ENCODE measurements at places on chromosomes 5 and 9.

- no peak for DNase-seq
These were observed 143.5 kb downstream of the OLFM1 start for GRCh38 chr9:135230817-135231520.

- DNase-seq, result no peak
These were observed 459.6 kb downstream of the RAB3C start for GRCh38 chr5:59042201-59043055.

- DNase-seq, result no peak
These were observed 43.2 kb downstream of the GARNL3 start for GRCh38 chr9:127307802-127308201.

DNA sequence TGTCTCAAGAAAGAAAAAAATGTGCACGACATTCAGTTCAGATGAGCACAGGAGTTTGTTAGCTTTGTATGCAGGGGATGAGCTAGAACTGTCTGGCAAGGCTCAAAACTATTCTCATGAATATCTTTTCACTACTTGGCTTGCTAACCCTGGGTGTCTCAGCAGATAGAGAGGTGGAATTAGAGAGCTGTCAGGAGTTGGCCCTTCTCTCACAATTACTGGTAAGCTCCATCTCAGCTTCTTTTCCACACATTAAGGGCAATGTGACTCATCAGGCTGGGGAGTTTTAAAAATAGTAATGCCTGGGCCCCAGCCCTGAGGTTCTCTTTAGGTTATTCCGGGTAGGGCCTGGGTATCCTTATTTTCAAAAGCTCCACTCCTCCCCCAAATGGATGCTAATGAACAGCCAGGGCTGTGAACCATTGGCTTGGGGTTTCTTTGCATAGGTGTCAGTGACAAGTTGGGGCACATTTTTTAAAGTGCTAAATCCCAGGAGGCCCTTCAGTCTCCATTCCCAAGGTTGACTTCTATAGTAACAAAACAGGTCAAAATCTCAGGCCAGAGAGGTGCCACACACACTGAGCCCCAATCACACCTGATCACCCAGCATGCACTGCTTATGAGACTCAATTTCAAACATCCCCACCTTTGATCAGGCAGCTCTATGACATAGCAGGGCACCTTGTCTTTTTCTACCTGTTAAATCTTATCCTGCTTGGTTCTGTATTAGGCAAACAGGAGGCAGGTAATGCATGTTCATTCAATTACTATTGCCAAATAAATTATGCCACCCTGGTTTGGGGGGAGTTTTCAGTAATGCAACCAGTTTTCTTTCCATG is 239.7 kb upstream of the DAP start:
- DNase-seq, result no peak

- no peak for DNase-seq
These were observed 12.1 kb downstream of the RGS14 start for GRCh38 chr5:177369645-177370440.

- DNase-seq, result no peak
These were observed 544 bp upstream of the SNX24 start for GRCh38 chr5:122844910-122845228.

DNA sequence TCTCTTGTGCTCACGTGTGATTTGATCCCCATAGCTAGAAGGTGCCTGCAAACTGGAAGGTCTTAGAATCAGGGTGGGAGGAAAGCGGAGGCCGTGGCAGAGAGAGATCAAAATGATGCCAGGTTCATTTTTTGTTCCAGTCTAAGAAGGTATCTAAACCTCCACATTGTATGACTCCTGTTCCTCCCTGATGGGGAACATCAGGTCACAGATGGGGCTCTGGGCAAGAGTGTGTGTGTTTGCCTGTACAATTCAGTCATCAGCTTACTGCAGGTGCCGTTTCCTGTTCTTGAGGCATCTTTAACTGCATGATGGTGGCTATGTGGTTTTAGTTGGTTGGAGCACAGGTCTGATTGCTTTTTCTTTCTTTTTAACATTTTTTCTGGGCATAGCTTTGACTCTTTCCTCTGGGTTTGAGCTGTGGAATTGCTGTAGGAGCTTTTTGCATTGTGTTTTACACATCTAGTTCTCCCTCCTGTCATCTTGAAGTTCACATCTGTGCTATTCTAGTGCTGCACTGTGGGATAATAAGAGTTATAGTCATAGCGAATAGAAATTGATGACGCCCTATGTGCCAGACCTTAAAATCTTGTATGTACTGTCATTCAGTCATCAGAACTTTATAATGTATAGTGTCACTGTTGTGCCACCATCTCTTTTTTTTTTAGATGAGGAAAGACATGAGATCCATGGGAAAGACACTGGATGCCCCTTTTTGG is 30.8 kb downstream of the ARHGAP26 start:
- peak; percentile 59 for DNase-seq

GRCh38 chr5:169655353-169655752 is 18.3 kb downstream of the DOCK2 start:
- no peak for DNase-seq

- no peak for DNase-seq
These were observed 27.5 kb upstream of the DNAH5 start for GRCh38 chr5:13972029-13972428.

GRCh38 chr9:18071651-18072060 is 402.3 kb upstream of the ADAMTSL1 start:
- DNase-seq, result no peak

DNA sequence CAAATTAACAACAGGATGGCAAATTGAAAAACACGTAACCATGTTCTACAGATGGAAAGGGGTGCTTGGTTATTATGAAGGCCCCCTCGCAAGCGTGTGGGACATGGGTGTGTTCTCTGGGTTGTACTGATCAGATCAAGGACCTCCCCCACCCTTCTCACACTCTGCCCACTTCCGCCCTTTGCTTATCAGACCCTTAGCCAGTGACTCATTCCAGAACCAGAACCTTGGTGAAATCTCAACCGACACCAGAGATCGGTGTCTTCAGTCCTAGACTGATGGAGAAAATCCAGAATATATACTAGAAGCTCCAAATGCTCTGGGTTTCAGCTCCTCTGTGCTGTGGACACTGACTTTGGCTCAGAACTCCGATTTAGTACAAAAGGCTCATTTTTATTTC is 64.9 kb downstream of the PTTG1 start:
- DNase-seq, result peak; percentile 48

- DNase-seq, result no peak
These were observed 169.5 kb upstream of the IER5L start for GRCh38 chr9:129347316-129348120.

- no peak for DNase-seq
These were observed 113.0 kb downstream of the UGCG start for GRCh38 chr9:112009656-112010055.

- DNase-seq, result no peak
These were observed 361.4 kb upstream of the RPS23 start for GRCh38 chr5:82639393-82640144.

DNA sequence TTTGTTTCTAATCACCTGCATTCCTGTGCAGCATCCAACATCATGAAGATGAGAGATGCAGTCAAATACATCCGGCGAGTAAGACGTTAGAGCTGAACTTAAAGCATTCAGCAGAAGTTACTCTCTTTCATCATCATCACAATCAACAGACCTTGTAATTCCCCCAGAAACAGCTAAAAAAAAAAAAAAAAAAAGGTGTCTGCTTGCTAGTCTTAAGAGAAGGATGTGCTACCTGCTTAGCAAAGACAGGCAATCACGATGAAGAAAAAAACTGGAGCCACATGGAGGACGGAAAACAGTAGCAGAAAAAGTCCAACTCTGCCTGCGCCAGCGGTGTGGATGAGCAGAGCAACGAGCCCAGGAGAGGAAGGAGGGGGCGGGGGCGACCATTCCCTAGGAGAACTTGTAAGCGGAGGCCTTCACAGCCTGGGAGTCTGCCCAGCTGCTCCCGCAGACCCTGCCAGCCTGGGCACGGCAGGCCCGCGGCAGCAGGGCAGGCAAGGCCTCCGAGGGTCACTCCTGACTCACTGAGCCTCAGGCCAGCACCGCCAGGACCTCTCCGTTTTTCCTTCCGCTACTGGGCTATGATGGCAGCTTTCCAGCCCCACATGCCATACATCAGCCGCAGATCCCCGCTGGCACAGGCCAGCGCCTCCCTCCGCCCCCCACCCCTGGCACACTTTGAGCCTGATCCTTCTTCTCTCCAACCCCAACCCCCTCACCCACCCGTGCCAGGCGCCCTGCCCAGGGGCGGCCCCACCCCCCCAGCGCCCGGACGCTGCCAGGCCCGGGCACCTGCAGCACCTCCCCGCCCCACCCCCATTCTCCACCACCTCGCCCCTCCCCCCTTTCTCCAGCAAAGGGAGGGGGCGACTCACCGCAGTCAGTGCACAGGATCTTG is 1.4 kb downstream of the NRG2 start:
- DNase-seq, result no peak

- DNase-seq, result no peak
These were observed 28.7 kb downstream of the PTTG1 start for GRCh38 chr5:160450164-160450932.

GRCh38 chr9:33439731-33440130 is 7.7 kb downstream of the AQP3 start:
- DNase-seq, result no peak

DNA sequence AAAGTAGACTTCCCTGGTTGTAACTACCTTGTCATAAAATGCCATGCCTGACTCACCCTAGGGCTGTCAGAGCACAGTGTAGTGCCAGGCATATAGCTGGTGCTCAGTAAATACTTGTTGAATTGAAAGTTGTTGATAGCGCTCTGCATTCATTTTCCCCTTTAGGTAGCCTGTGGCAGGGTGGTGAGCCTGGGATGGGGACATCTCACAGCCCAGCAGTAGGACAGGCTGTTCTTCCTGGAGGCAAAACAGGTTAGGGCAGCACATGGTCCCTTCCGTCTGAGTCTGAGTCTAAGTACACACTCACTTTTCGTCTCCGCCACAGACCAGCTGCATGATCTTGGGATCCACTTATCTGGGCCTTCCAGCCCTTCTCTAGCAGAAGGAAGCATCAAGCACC is 401.9 kb downstream of the ZSWIM6 start:
- DNase-seq, result no peak

DNA sequence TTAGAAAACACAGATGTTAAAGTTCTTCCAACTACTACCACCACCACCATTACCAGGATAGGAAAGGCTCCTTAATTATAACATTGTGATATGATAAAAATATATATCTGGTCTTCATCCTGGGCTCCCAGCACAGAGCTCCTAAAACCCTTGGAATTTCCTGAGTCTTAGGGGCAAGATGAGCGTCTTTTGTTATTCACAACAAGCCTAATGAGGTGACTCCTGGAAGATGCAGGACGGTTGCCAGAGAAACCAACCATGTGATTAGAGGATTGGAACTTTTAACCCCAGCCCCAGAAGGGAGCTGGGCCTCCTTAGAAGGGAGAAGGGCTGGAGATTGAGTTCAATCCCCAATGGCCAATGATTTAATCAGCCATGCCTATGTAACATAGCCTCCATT is 148.0 kb upstream of the ADRA1B start:
- DNase-seq, result no peak

- DNase-seq, result no peak
These were observed 77.0 kb upstream of the DAP start for GRCh38 chr5:10838038-10838437.

DNA sequence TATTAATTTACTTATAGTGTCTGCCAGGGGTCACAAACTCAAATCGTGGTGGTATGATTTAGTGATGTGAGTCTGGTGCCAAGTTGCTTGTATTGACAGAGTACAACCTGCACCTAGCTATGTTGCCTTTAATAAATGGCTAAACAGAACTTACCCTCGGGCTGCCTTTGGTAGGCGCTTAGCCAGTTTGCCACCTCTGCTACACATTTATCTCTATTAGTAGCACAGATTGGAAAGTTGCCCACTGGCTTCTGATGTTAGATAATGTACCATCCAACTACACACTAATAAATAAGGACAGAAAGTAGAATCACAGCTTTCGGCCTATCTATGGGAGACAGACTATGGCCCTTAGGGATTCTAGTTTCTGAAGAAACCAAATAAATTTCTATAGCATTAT is 368.4 kb downstream of the MAN2A1 start:
- DNase-seq, result no peak

DNA sequence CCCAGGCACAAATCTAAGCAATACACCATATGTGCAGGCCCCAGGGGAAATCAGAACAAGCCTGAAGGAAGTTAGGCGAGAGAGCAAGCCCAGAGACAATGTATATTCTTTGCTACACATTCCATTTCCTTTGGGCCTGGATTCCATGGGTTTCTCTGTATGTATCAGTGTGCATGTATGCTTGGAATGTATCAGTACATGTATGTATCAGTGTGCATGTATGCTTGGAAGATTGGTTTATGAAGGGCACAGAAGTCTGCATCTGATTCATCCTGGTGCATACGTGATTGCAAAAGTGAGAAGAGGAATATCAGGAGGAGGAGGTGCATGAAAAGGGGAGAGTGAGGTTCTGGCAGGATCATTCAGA is 232.6 kb upstream of the ANKRD55 start:
- no peak for DNase-seq

DNA sequence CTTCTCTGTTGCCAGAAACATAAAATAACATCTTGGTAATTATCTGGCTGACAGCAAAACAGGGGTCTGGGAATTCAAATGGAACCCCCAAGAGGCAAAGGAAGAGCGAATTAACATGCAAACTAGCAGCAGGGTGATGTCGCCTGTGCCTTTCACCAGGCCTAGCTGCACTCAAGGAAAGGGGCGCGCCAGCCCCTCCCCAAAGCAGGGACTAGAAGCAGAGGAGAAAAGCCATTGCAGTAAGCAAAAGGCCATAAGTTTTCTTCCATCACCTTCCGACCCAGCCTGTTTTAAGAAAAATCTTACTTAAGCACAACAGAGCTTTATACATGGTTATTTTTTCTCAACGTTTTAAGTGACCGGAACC is 539 bp downstream of the POC5 start:
- no peak for DNase-seq

- DNase-seq, result no peak
These were observed 137.8 kb upstream of the CD180 start for GRCh38 chr5:67334373-67334772.

DNA sequence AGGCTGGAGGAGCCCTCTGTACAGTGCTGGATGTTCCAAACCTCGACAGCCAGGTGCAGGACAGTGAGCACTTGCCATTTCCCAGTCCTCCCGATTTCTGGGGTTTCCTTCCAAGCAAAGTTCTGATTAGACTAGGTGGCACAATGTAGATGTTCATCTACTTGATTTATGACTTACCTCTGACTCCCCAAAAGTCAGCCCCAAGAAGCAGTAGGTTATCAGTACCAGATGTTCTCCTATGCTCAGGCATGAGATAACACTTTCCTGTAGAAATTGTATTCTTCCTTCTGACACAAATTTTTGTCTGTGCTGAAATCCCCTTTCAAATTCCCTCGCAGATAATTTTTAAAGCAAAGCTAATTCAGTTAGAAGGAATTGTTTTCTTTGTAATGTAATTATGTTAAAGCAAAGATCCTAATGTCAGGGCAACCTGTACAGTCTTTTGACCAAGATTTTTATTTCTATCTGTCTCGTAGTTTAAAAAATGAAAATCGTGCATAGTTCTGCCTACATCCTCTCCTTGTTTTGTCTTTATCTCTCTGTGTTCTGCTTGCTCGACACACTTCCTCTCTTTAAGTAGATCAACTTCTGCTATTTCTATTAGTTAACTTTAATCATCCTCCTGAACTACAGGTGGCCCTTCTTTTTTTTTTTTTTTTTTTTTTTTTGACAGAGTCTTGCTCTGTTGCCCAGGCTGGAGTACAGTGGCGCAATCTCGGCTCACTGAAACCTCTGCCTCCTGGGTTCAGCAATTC is 102.4 kb upstream of the PJA2 start:
- no peak for DNase-seq
